Hematopoietic multipotent progenitor cell treated with erythropoietin and hydrocortisone succinate and interleukin-3 and kit ligand, for 15 days (in vitro differentiated cells): ENCODE measurements at places on chromosomes 11 and 22.

DNA sequence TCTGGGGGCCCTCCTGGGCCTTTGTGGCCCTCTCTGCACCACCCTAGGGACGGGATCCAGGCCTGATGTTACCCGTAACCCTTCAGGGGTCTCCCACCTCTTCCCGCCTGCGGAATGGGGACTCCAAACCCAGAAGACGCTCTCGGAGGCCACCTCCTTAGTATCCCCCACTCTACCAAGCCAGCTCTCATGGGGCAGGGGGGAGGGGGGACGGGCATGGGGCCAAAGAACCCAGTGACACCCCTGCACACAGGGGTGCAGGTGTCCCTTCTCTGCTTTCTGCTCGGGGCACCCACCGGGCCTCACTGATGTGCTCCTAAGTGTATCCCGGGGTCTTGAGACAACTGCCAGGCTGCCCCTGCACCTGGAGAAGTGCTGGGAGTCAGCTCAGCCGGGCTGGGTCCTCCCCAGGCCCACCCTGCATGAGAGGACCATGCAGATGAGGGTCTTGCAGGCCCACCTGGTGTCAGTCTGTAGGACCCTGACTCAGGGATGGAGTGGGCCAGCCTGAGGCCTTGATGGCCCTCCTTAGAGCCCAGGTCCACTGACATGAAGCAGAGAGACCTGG is 176.9 kb downstream of the IGLL1 start:
- DNase-seq, result no peak

GRCh38 chr22:48827268-48827846 is 1000.3 kb downstream of the BRD1 start:
- DNase-seq, result no peak

GRCh38 chr11:79167510-79168188 is 273.2 kb downstream of the TENM4 start:
- DNase-seq, result no peak

GRCh38 chr11:117470576-117470975 is 142.9 kb downstream of the CEP164 start:
- no peak for DNase-seq

- DNase-seq, result no peak
Observed at GRCh38 chr11:67079065-67079705, 22.5 kb downstream of the RHOD start.

- DNase-seq, result peak; percentile 10
Observed at GRCh38 chr22:49499433-49500075, 328.1 kb downstream of the BRD1 start.

GRCh38 chr22:50342651-50343540 is at the start of gene PPP6R2:
Gene PPP6R2 (plus strand): TSS chr22:50343327. CDS start chr22:50393909, 50,582 bp downstream.
- DNase-seq, result peak; percentile 83

- DNase-seq, result no peak
Observed at GRCh38 chr11:59224351-59224928, 11.7 kb upstream of the MPEG1 start.
